ENCODE measurements at places on chromosomes 4 and X.

DNA sequence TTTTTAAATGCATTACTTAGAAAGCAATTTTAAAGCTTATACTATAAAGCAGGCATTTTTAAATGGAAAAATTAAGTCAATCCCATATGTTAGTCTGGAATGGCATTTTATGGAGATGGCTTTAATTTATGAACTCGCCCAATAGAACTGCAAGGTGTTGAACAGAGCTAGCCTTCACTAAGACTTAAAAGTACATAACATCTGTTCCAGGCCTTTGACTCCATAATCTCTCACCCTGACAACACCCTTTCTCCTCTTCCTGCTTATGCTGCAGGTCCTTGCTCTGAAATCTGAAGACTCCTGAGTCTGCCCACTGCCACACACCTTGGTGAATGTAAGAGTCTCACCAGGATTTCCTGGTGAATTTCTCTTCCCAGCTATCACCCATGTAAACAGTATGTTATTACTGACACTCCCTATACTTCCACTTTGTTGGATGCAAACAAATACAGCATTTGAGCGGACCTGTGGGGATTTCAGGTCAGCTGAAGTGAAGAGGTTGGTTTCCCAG, 17.7 kb upstream of the SLC39A8 start:
- DNase-seq: no peak

GRCh38 chr4:10643600-10644425, 40.8 kb downstream of the CLNK start:
- DNase-seq: no peak

GRCh38 chrX:132094164-132094563, 33.7 kb downstream of the FRMD7 start:
- no peak for DNase-seq

GRCh38 chrX:47643926-47644325, 6.4 kb downstream of the ELK1 start:
- no peak for DNase-seq

- DNase-seq: no peak
Observed at GRCh38 chr4:122121593-122121992, 30.5 kb upstream of the BLTP1 start.

- no peak for DNase-seq
Observed at GRCh38 chrX:36897690-36898089, 110.5 kb upstream of the FAM47C start.

Data from activated CD4-positive, alpha-beta T cell treated with anti-CD3 and anti-CD28 coated beads for 4 hours (primary cell).